ENCODE measurements at places on chromosomes 3 and 15.

- no peak for DNase-seq
Observed at GRCh38 chr3:11650391-11650790, 6.7 kb upstream of the VGLL4 start.

GRCh38 chr3:196517162-196517800, 2.1 kb upstream of the SMCO1 start:
- no peak for DNase-seq

GRCh38 chr3:84885199-84885882, 73.4 kb upstream of the CADM2 start:
- DNase-seq = no peak

GRCh38 chr3:134345202-134345601, 29.0 kb downstream of the AMOTL2 start:
- DNase-seq = no peak

- no peak for DNase-seq
Observed at GRCh38 chr3:177039490-177040274, 157.6 kb downstream of the TBL1XR1 start.

- DNase-seq = no peak
Observed at GRCh38 chr3:126439968-126440708, 35.6 kb downstream of the ZXDC start.

GRCh38 chr15:60751985-60752952, 273.3 kb upstream of the ICE2 start:
- DNase-seq = no peak

DNA sequence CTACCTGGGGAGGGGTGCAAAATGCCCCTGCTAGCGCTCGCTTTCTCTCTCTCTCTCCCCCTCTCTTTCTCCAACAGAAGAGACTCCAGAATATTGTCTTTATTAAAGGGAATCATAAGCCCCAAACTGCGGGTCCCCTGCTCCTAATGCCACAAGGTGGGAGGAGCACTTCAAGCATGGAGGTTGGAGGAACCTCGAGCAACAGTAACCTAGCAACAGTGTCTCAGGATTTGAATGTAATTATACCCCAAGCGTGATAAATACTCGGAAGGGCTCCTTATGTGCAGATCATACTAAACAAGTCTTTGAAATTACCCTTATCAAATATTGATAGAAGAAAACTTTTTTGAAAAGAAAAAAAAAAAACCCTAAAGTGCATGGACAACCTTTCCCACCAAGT, 582.2 kb upstream of the PPP2R3A start:
- DNase-seq = no peak

DNA sequence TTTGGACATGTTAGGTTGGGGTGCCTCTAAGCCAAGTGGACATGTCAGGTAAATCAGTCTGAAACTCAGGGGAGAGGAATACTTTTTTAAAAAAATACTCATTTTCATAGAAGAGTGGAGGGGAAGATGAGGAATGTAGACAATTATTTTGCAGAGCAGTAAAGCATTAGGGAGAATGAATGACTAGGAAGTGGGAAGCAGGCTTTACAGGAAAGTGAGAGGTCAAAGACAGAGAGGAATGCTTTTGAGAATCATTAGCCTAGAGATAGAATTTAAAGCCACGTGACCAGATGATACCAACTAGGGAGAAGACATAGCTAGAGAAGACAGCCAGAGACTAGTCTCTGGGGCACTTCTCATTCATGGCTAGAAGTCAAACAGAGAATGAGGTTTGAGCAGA, 91.0 kb downstream of the RAD18 start:
- no peak for DNase-seq

DNA sequence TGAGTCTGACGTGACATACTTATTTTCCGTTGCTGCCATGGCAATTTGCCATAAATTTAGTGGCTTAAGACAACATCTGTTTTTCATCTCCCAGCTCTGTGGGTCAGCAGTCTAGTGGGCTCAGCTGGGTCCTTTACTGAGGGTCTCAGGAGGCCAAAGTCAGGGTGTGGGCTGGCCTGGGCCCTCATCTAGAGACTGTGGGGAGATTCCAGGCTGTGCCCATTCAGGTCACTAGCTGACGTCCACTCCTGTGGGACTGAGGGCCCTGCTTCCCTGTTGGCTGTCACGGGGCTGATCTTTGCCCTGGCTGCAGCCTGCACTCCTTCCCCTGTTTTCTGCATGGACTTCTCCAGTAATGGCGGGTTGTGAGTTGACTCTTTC, 19.1 kb downstream of the FGD5 start:
- no peak for DNase-seq

GRCh38 chr15:64749999-64750657, 25.3 kb downstream of the RBPMS2 start:
- no peak for DNase-seq

GRCh38 chr15:40931300-40932142, 2.4 kb downstream of the DLL4 start:
- no peak for DNase-seq

DNA sequence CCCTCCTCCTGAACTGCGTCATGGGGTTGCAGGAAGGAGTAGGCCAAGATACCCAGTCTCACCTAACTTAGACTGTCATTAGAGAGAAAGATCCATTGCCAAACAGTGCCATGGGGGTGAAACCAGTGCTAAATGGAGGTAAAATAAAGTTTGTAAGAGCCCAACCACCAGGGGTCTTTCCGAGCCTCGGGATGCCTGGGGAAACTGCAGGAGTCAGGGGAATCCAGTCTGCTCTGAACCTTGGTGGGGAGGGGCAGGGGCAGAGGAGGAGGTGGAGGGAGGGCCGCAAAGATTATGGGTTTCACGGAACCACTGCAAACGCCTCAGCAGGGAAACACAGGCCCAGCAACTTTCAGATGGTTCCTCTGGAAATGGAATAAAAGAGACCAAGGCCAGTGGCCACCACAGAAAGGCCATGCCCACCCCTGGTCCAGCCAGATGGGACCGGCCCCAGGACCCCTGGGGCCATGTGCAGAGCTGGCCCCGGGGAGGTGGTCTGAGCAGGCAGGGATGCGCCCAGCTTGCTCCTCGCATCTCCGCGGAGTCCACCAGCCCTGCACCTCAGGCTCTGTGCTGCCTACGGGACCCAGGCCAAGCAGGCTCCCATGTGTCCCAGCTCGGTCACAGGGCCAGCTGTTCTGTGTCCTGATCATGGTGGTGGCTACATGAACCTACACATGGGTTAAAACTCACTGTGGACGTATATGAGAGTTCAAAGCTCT, 19.8 kb upstream of the GP9 start:
- no peak for DNase-seq
